ENCODE measurements at places on chromosomes 1 and 21. TPM values are rescaled to one million over a fixed set of nuclear protein-coding genes. Genes with fewer than 3 reads are reported as not detected.
A peak's percentile ranks its signal among the peaks of the same experiment; 100 is the strongest.

The GRIK1 gene
- not detected for polyA plus RNA-seq

The LEFTY2 gene
- polyA plus RNA-seq, result not detected

The CFHR5 gene
- polyA plus RNA-seq, result not detected

The FAM110D gene
- 0.50 TPM for polyA plus RNA-seq

- H3K27ac ChIP-seq, result no peak overlapping the region
- no peaks in the 10 kb centered on the region for H3K27me3 ChIP-seq
- H3K36me3 ChIP-seq, result peaks cover 7% of the 10 kb centered on the region
- no peak overlapping the region for H3K4me3 ChIP-seq
- DNase-seq, result peak; percentile 12
Observed at GRCh38 chr1:110336300-110337039, 2.7 kb upstream of the RBM15 start.

DNA sequence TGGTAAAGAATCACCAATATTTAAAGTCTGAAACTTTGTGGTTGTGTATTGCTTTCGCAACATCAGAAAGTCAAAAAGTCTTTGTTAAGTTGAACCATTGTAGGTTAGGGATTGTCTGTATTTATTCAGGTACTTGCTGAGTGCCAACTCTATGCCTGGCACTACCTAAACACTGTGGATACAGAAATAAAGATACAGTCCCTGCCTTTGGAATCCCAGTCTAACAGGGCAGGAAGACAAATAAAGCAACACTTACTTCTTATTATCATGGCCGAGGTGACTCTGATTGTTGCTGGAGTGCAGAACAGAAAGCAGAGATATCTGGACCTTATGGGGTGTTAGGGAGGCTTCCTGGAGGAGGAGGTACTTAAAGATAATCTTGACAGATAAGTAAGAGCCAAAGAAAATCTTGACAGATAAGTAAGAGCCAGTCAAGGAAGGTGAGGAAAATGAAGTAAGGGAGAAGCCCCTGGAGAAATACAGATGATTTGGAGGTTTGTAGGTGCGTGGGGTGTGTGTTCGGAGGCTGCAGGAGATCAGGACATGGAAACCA is 11.8 kb upstream of the S100A10 start:
- H3K36me3 ChIP-seq, result no peaks in the 10 kb centered on the region
- H3K27ac ChIP-seq, result no peak overlapping the region
- DNase-seq, result no peak

GRCh38 chr1:85708829-85709227 is 595 bp upstream of the ZNHIT6 start:
- peak overlapping the region; percentile 78 for H3K27ac ChIP-seq
- H3K4me1 ChIP-seq, result no peaks in the 10 kb centered on the region
- peak overlapping the region; percentile 71 for H3K4me3 ChIP-seq
- no peaks in the 10 kb centered on the region for H3K27me3 ChIP-seq
- H3K36me3 ChIP-seq, result peaks cover 22% of the 10 kb centered on the region

DNA sequence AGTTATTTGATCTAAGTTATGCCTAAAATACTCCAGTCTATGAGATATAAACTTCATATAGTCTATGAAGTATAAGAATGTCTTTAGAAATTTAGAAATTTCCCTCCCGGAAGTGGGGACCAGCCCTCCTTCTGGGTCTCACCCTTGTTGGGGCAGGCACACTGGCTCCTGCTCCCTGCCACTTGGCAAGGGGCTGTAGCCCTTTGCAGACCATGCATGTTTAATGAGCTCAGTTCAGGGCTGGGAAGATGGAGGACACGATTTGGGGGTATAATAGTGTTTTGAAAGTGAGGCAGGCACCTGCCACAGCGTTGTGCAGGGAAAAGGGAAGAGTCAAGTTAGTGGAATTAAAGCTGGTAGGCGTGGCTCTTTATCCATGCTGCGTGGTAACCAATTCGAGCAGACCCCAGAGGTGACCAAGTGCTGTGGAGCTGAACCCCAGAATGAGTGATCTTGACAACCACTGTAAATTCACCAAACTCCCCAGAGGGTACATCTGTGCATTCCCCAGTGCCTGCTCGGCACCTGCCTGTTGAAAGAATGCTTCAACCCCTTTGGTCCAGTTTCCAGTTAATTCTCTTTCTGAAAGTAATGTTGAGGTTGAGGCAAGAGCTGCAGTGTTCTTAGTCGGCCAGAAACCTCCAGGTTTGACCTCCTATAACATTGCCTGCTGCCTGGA is 79.6 kb downstream of the DOP1B start:
- no peaks in the 10 kb centered on the region for H3K4me1 ChIP-seq
- H3K36me3 ChIP-seq, result peaks cover 3% of the 10 kb centered on the region
- H3K4me3 ChIP-seq, result no peak overlapping the region
- H3K27ac ChIP-seq, result no peak overlapping the region

DNA sequence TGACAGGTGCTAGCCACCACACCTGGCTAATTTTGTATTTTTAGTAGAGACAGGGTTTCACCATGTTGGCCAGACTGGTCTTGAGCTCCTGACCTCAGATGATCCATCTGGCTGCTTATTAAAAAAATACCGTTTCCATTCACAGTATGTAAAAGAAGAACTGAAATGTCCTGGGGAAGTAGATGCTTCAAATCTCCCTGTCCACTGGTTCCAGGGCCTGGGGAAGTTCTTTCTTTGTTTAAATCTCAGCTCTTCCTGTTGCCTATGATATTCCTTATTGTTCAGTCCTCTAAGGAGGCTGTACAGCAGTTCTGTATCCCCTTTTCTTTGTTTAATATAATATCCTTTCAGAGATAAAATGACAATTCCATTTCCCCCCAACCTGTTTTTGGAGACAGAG is 47.4 kb downstream of the ZMYM1 start:
- no peak for DNase-seq
- no peaks in the 10 kb centered on the region for H3K36me3 ChIP-seq
- H3K27me3 ChIP-seq, result no peaks in the 10 kb centered on the region
- no peaks in the 10 kb centered on the region for H3K4me1 ChIP-seq

GRCh38 chr1:54623216-54624007 is at the start of gene FAM151A:
TSS of gene FAM151A (minus strand) at chr1:54623525. CDS start at chr1:54623395, 130 bp downstream.
- peaks cover 10% of the 10 kb centered on the region for H3K4me1 ChIP-seq
- H3K27me3 ChIP-seq, result no peaks in the 10 kb centered on the region
- no peaks in the 10 kb centered on the region for H3K36me3 ChIP-seq
- no peak for DNase-seq
- no peak within 1 kb of the TSS for H3K27ac ChIP-seq
- no peak within 1 kb of the TSS for H3K4me3 ChIP-seq

GRCh38 chr1:39346872-39347271 is 142.4 kb downstream of the MACF1 start:
- no peaks in the 10 kb centered on the region for H3K4me1 ChIP-seq
- no peak overlapping the region for H3K27ac ChIP-seq
- H3K36me3 ChIP-seq, result peaks cover 61% of the 10 kb centered on the region
- H3K4me3 ChIP-seq, result no peak overlapping the region
- H3K27me3 ChIP-seq, result no peaks in the 10 kb centered on the region
- no peak for DNase-seq

DNA sequence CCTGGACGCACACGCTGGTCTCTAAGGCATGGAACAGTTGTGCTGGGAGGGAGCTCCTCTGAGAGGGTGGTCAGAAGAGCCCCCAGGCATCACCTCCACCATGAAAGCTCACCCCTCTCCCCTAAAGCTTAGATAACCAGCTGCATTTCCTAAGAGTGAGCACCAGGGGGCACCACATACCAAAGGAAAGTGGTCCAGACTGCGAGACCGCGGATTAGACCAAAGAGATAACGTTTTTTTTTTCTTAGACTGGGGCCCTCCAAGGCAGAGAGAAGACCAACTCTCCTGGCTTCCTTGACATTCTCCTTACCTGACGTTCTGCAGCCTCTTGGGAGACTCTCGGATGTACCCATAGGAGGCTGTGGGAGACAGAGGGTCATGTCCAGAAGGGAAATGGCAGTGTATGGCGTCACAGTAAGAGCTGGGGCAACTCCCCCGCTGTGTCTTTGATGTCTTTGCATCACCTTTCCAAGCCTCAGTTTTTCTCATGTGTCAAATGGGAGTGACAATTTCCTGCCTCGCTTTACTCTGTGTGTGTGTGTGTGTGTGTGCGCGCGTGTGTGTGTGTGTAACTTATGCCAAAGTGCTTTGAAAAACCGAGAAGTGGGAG is 12.3 kb upstream of the IFNLR1 start:
- peak; percentile 88 for DNase-seq
- H3K4me3 ChIP-seq, result no peak overlapping the region
- no peaks in the 10 kb centered on the region for H3K36me3 ChIP-seq
- no peaks in the 10 kb centered on the region for H3K27me3 ChIP-seq

GRCh38 chr21:44907966-44908895 is 12.5 kb downstream of the ITGB2 start:
- no peak overlapping the region for H3K27ac ChIP-seq
- H3K4me1 ChIP-seq, result peaks cover 17% of the 10 kb centered on the region
- no peak for DNase-seq
- no peaks in the 10 kb centered on the region for H3K36me3 ChIP-seq
- no peaks in the 10 kb centered on the region for H3K27me3 ChIP-seq

DNA sequence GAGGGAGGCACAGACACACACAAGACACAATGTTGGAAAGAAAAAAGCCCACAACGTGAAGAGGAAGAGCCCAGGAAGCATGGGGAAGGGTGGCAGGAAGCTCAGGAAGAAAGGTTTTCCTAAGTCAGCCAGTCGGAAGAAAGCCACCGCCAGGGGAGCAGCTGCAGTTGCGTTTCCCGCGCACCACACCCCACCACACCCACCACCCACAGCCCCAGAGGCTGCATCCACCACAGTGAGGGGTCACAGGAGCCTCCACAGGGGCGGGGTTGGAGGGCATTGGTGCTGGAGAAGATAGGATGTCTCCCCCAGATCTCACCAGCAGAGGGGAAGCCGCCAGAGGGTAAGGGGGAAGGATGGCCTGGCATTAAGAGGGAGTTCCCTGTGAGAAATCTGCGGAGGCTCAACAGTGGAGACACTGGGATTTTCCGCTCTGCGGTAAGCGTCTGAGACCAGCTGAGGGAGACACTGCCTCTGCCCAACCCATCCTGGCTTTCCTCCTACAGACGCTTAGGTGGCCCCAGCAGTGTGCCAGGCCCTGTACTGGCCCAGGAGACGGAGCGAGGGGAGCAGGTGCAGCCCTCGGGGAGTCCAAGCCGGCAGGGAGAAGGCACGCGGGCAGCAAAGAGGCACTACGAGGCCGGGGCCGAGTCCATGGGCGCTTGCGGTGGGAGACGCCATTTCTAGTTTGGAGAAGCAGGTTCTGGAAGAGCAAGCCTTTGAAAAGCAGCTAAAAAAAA is 19.8 kb downstream of the PGLYRP3 start:
- no peak overlapping the region for H3K4me3 ChIP-seq
- H3K36me3 ChIP-seq, result no peaks in the 10 kb centered on the region
- no peak for DNase-seq
- H3K4me1 ChIP-seq, result no peaks in the 10 kb centered on the region
- no peak overlapping the region for H3K27ac ChIP-seq
- peaks cover 30% of the 10 kb centered on the region for H3K27me3 ChIP-seq

GRCh38 chr1:243575070-243575469 is 275.0 kb downstream of the AKT3 start:
- H3K36me3 ChIP-seq, result peaks cover 34% of the 10 kb centered on the region
- no peaks in the 10 kb centered on the region for H3K4me1 ChIP-seq
- DNase-seq, result no peak
- no peak overlapping the region for H3K27ac ChIP-seq
- no peaks in the 10 kb centered on the region for H3K27me3 ChIP-seq
- no peak overlapping the region for H3K4me3 ChIP-seq

DNA sequence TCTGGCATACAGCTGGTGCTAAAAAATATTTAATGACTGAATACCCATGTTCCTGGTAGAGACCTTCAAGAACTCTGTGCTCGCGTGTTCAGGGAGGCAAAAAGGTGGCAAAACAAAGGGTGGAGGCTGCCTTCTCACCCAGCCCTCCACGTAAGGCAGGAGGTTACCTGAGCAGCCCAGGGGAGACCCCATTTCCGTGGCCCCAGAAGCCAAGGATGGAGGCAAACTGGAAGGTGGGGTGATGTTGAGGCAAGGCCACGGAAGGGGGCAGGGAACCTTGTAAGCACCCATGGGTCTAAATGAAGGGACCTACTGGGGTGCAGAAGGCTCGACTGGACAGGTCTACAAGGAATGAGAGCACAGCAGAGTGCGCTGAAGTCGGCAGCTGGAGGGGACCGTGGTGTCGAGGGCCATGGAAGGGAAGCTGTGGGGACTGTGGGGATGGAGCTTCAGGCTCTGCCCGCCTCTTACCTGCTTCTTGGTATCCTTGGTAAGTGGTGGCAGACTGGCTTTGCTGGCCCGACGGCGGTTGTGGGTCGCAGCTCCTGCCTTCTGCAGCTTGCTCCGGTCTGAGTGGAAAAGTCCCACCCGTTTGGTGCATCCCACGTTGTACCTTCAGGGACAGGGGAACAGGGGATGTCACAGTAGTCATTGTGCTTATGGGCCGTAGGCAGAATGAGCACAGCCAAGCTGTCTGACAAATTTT is 8.9 kb upstream of the A3GALT2 start:
- H3K27me3 ChIP-seq, result no peaks in the 10 kb centered on the region
- H3K4me1 ChIP-seq, result peaks cover 30% of the 10 kb centered on the region
- H3K27ac ChIP-seq, result peak overlapping the region; percentile 53
- peaks cover 91% of the 10 kb centered on the region for H3K36me3 ChIP-seq

DNA sequence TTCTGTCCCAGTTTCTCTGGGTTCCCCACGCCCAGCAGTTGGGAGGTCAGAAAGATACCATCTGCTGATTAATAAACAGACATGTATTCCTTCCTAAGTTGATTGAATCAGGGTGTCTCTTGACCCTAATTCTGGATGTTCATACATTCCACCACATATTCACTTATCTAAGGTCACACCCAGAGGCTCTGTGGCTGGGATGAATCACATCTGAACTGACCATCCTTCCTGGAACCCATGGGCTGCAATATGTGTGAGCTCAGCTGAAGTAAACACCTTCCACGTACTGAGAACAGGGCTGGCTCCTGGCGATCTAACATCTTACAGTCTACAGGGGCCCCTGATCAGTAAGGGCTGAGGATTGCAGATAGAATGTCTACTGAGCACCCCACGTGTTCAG is 20.5 kb upstream of the TRABD2B start:
- no peaks in the 10 kb centered on the region for H3K36me3 ChIP-seq
- no peak overlapping the region for H3K27ac ChIP-seq
- DNase-seq, result no peak
- H3K27me3 ChIP-seq, result no peaks in the 10 kb centered on the region
- H3K4me3 ChIP-seq, result no peak overlapping the region

DNA sequence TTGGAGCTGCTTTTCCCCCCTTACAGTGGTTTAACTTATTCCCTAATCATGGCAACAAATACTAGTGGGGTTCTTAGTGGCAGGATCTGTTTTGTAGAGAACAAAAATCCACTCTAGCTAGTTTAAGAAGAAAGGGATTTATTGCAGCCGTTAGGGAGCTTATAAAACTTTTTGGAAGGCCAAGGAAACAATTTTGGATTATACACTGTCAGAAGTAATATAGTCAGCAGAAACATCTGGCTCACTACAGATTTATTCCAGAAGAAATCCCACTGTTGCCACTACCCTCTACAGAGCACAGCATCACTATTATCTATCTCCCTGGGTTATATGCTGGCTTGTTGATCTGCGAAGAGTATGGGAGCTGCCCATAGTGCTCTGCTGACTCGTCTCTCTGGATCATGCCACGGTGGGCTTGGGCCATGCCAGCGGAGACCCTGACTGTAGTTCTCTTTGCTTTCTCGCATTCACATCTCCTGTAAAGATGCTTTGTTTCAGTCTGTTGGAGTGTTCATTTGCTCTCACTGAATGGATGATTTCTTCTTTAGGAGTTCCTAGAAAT is 107.5 kb downstream of the ODF2L start:
- H3K36me3 ChIP-seq, result no peaks in the 10 kb centered on the region
- DNase-seq, result no peak
- H3K4me3 ChIP-seq, result no peak overlapping the region
- H3K27ac ChIP-seq, result no peak overlapping the region
- H3K4me1 ChIP-seq, result no peaks in the 10 kb centered on the region

GRCh38 chr1:44812822-44813543 is 4.7 kb downstream of the BTBD19 start:
- H3K4me1 ChIP-seq, result peaks cover 42% of the 10 kb centered on the region
- no peaks in the 10 kb centered on the region for H3K27me3 ChIP-seq
- H3K4me3 ChIP-seq, result no peak overlapping the region
- peaks cover 8% of the 10 kb centered on the region for H3K36me3 ChIP-seq
- peak overlapping the region; percentile 100 for H3K27ac ChIP-seq

Data from SK-N-SH (cell line).